ENCODE measurements at places on chromosomes 7 and 10. TPM values are rescaled to one million over a fixed set of nuclear protein-coding genes. Genes with fewer than 3 reads are reported as not detected.

Gene OGDH
- 117 TPM for total RNA-seq

Gene SERPINE1
- 1,267 TPM for total RNA-seq

Gene VPS37D
- total RNA-seq: 1.3 TPM

Gene EVX1
- not detected for total RNA-seq

Gene PLEKHS1
- not detected for total RNA-seq

Gene C10orf105
- not detected for total RNA-seq

Gene RAB19
- total RNA-seq: not detected

Gene ASIC3
- total RNA-seq: not detected

Gene TCF7L2
- 8.2 TPM for total RNA-seq

Gene SPDYE18
- not detected for total RNA-seq

Gene LOXL4
- 3.7 TPM for total RNA-seq

Gene NAT16
- total RNA-seq: not detected

Gene BRAF
- total RNA-seq: 14.2 TPM

Gene GBX1
- not detected for total RNA-seq

Gene EPDR1
- 144 TPM for total RNA-seq

Gene FZD8
- 23.0 TPM for total RNA-seq

Gene COBL
- total RNA-seq: 0.11 TPM

Gene SLC26A5
- total RNA-seq: not detected

Gene WNT8B
- total RNA-seq: not detected

Gene RHBDD2
- total RNA-seq: 51.7 TPM

Measured in ascending aorta (tissue), 2 donors.